Erythroblast (primary cell): ENCODE measurements at places on chromosomes 11 and 22.
A peak's percentile ranks its signal among the peaks of the same experiment; 100 is the strongest.

GRCh38 chr11:79437981-79438630, 2.7 kb downstream of the TENM4 start:
- no peak for DNase-seq

DNA sequence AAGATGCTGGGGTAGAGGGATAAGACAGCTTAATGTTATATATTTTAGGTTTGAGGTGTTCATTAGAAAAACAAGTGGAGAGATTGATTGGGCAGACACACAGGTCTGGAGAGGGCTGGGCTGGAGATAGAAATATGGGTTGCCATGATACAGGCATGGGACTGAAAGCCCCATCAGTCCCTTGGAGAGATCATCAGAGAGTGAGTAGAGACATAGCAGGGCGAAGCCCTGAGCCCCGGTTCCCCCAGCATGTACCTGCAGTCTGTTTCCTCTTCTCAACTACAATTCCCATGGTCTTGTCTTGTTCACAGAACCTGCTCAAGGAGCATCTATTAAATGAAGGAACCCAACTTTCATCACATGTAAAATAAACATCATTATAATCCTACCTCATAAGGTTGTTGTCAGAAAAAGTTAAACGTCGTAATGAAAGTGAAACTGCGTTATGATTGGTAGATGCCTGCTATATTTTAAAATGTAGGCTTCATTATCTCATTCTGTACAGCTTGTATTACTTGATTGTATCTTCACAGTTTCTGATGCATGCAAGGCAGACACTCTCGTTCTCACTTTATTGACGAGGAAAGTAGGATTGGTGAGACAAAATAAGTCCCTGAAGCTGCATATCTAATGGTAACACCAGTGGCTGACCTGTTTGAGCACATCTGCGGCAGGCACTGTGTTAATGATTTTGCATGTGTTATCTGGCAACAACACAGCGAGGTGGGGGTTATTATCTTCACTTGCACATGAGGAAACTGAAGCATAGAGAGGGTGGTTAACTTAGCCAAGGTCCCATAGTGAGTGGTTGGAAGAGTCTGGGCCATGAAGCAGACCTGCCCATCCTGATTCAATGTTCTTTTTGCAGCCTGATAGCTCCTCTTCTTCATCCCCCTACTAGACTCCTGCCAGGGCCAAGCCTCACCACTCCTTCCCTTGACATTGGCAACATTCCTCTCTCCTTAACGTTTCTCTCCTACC, 63.5 kb downstream of the ENDOD1 start:
- peak; percentile 96 for DNase-seq

DNA sequence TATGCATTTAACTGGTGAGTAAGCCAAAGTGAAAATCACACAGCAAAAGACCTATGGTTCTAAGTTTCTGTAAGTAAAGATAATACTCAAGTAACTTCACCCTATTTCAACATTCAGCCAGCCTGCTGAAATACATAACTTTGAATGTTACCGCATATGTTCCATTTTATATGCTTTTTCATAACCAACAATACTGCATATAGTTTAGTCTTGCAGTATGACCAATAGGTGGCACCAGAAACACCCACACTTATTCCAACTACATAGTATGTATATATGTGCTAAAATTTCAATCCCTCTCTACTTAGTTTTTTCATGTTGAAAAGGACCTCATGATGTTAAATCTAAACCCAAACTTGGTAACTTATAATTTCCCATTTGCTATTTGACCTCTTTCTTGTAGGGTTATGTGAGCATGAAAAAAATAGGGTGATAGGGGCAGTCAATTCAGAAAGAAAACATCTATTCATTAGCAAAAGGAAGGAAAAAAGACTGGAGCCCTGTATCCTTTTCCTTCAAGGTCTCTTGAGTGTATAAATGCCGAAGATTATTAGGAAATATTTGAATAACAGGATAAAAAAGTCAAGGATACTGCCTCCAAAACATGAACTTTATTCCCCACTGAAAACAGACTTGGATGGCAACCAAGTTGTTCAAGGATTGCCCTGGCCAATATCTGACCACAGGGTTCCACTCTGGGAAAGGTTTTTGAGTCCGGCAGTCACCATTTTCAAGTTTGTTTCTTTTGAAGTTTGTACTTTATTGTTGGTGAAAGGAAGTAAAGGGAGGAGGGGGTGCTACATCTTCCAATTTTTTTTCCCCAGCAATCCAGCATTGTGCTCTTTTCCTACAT, 23.8 kb upstream of the FZD4 start:
- DNase-seq: peak; percentile 57

DNA sequence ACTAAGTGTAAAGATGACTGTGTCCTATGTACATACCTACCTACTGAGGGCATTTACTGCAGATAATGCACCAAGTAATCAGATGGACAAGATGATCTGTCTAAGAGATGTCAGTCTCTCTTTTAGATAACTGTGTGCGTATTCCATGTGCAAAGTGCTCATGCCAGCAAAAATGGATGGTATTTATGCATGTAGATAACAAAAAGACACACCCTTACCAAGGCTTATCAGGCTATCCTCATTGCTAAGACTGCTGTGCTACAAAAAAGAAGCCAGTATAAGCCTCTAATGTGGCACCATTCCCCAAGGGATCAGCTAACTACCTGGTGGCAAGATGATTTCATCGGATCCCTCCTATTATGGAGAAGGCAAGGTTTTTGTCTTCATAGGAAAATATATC, 34.3 kb upstream of the CD44 start:
- peak; percentile 71 for DNase-seq

GRCh38 chr22:27391092-27391770, 410.3 kb downstream of the MN1 start:
- no peak for DNase-seq

DNA sequence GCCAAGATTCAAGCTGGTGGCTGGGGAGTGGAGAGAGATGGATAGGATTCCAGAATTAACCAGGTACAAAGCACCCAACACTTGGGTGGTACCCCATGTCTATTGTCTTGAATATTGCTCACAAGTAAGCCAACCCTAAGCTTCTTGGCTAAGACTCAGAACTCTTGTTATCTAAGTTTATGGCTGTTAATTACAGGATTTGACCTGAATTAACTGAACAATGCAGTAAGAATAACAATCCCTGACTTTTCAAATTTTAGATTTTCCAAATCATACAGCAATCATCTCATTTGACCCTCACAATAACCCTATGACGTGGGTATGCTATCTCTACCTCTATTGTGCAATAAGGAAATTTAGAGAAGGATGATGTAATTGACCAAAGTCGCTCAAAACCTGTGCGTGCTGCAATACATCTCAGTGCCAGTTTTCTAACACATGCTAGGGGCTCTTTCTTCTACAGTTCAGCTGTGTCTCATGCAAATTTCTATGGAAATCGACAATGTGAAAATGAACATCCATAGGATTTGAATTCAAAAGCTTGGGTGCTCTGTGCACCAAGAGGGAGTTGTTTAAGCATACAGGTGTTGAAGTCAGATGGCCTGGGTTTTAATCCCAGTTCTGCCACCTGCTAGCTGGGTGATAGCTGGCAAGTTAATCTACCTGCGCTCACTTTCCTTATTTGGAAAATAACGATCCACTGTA, 40.1 kb upstream of the APLNR start:
- DNase-seq: no peak

DNA sequence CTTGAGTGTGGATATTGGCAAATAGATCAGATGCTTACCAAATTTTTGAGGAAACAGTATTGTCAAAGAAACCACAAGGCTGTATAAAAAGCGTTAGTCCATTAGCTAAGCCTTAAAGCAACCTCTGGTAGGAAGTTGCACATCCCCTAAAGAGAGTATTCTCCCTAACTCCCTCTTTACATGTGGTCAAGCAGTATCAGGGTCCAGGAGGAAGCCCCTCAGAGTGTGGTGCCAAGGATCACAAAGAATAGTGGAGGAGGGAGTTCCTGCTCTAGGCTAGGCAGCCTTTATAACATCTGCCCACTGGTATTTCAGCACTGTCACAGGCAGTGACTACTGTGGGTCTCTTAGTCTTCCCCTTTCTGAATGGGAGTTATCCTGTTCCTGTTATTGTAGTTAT, 18.8 kb upstream of the AMPD3 start:
- DNase-seq: no peak

DNA sequence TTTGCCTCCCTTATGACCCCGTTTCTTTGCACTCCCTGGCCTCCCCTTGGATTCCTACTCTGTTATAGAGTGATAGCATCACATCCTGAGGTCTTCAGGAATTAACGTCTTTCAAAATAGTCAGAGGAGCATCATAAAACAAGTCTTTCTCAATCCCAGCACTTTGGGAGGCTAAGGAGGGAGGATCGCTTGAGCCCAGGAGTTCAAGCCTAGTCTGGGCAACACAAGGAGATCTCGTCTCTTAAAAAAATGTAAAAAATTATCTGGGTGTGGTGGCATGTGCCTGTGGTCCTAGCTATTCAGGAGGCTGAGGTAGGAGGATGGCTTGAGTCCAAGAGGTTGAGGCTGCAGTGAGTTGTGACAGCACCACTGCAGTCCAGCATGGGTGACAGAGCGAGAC, 68.7 kb upstream of the AMPD3 start:
- no peak for DNase-seq

- DNase-seq: no peak
These were observed 720.1 kb downstream of the KCNA4 start for GRCh38 chr11:29296680-29297079.

DNA sequence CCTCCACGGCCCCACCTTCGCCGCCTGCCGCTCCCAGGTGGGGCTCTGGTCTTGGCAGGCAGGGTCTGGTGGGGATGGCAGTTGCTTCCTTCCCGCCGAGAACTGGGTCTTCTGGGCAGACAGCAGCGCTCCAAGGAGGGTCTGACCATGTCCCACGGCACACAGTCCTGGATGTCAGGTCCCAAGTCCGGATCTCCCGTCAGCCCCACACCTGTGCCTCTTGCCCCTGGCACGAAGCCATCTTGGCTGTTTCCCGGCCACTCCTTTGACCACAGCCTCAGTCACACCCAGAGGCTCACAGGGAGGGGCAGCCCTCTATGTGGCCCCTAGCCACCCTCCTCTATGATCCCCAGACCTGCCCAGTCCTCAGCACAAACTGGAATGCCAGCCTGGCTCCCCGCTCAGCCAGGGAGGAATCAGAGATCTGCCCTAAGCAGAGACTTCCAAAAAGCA, 14.3 kb downstream of the MUC5B start:
- DNase-seq: no peak

- DNase-seq: peak; percentile 74
These were observed 1.3 kb downstream of the FADD start for GRCh38 chr11:70204466-70204799.

DNA sequence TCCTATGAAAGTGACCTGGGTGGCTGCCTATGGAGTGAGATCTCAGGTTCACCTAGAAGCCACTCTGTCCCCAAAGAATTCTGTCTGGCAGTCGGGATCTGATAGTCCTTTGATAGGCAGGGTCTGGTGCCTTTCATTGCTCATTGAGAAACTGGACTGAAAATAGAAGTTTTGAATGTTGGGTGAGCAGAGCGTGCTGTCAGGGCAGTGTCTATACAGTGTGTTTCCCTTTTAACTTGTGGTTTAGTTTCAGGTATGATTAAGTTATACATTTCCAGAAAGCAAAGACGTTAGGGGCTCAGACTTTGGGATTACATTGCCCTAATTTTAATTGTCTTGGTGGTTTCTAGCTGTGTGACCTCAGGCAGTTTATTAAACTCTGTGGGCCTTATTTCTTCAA, 111.3 kb upstream of the PAX6 start:
- DNase-seq: no peak

- DNase-seq: no peak
These were observed 14.2 kb upstream of the MUC5B start for GRCh38 chr11:1208394-1209261.

GRCh38 chr22:38273135-38273826, 471 bp upstream of the TMEM184B start:
- DNase-seq: no peak

- DNase-seq: no peak
These were observed 761.2 kb downstream of the NELL1 start for GRCh38 chr11:21430537-21430936.

DNA sequence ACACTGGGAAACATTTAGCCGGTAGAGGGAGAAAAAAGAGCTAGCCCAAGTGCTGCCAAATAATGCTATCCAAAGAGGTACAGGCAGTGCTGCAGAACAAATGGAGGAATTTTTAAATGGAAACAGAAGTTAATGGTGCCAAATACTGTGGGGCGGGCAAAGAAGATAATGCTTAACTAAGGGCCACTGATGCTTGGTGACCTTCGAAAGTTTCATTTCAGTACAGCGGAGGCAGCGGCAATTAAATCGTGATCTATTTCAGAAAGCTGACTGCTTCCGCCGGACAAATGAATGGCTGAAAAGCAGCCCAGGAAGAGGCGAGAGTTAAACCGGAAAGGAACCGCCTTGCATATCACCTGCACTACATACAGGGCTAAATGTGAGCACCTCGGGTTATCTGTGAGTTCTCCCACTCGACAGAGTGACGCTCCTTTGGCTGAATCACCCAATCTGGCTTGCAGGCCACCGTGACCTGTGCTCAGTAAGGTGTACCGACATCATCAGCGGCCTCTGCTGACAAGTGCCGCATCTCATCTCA, 42.1 kb downstream of the CADM1 start:
- DNase-seq: no peak

DNA sequence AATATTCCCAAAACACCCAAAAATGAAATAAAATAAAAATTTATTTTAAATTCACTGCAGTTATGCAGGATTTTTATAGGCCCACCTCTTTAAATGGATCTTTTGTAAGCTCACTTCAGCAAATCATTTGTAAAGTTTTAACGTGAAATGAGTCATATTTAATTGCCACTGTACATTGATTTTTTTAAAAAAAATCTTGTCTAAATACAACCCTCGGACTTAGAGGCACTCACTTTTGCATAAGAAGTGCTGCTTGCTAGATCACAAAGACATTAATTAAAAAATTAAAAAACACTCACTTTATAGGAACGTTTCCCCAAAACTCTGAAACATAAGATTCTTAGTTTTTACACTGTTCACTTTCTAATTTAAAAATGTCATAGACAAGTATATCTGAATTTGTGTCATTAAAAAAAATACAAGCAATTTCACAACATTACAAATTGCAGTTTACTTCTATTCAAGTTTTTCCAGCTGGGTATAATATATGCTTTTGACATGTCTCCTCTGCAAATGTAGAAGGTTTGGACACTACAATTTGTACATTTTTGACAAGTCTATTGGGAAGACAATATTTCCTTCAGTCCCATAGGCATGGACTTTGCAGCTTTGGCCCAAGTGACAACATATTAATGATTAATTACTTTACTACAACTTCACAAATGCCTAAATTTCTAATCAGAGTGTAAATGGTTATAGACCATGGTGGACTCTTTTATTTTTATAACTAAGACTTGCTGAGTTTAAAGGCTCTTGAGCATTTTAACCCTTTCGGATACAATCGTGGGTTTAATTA, 1088.4 kb downstream of the LRRC4C start:
- DNase-seq: no peak

DNA sequence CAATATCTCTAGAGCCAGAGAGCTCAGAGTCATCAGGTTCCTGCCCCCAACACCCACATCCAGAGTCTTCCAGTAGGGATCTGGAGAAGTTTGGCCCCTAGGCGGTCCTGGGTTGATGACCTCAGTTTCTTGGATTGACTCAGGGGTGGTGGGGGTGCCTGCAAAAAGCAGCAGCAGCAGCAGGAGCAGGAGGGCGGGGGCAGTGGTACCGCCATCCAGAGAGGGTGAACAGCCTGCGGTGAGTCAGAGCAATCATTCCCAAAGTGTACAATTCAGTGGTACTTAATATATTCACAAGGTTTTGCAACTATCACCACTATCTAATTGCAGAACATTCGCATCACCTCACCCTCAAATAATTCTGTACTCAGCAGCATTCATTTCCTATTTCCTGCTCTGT, 9.9 kb upstream of the SEC14L3 start:
- no peak for DNase-seq
